Hair follicular keratinocyte (primary cell): ENCODE measurements at places on chromosomes 3 and 15. TPM values are rescaled to one million over a fixed set of nuclear protein-coding genes. Genes with fewer than 3 reads are reported as not detected.

LRRIQ4 gene
- not detected in 2 replicates for total RNA-seq

LSMEM2 gene
- not detected in 2 replicates for total RNA-seq

ROBO1 gene
- total RNA-seq: 16.6 and 20.8 TPM in 2 replicates

IQCF5 gene
- total RNA-seq: not detected in 2 replicates

CDCP1 gene
- 94.4 and 155 TPM in 2 replicates for total RNA-seq

ISLR2 gene
- 0.04 TPM in 1 of 2 replicates, not detected in the other for total RNA-seq

GNB5 gene
- 39.3 and 62.9 TPM in 2 replicates for total RNA-seq

FBXL2 gene
- total RNA-seq: 12.8 and 19.5 TPM in 2 replicates

FBXL22 gene
- 0.23 and 0.30 TPM in 2 replicates for total RNA-seq

FEZF2 gene
- not detected in 2 replicates for total RNA-seq

SPINT1 gene
- 210 and 272 TPM in 2 replicates for total RNA-seq

DNAH1 gene
- total RNA-seq: 0.27 and 0.86 TPM in 2 replicates

GRAMD1C gene
- 2.6 and 7.8 TPM in 2 replicates for total RNA-seq

TBC1D2B gene
- 13.3 and 19.0 TPM in 2 replicates for total RNA-seq

FBXO40 gene
- total RNA-seq: not detected in 2 replicates

OR5K2 gene
- not detected in 2 replicates for total RNA-seq

CNTN3 gene
- 0.23 and 1.9 TPM in 2 replicates for total RNA-seq

GRK7 gene
- not detected in 2 replicates for total RNA-seq

PARP3 gene
- 5.7 and 5.9 TPM in 2 replicates for total RNA-seq

PCLAF gene
- total RNA-seq: 33.3 and 39.1 TPM in 2 replicates
